ENCODE measurements at places on chromosomes 7 and 10.

DNA sequence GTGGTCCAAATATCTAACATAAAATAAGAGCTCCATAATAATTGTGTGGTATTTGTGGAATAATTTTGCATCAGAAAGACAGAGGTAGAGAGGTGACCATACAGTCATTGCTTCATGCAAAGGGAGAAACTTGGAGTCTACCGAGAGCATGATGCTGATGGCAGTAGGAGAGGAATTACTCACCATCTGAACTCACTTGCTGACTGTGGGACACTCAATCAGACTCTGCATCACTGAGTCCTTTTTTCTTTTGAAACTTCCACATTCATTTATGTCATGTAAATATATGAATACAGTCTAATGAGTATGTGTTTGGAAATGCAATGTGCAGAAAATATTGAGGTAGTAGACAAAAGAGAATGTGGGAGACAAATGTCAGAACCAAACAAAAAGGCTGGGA, 933.8 kb downstream of the REEP3 start:
- no peak overlapping the region for H3K4me3 ChIP-seq
- no peak overlapping the region for H3K27ac ChIP-seq
- DNase-seq = no peak
- no peaks in the 10 kb centered on the region for H3K4me1 ChIP-seq

DNA sequence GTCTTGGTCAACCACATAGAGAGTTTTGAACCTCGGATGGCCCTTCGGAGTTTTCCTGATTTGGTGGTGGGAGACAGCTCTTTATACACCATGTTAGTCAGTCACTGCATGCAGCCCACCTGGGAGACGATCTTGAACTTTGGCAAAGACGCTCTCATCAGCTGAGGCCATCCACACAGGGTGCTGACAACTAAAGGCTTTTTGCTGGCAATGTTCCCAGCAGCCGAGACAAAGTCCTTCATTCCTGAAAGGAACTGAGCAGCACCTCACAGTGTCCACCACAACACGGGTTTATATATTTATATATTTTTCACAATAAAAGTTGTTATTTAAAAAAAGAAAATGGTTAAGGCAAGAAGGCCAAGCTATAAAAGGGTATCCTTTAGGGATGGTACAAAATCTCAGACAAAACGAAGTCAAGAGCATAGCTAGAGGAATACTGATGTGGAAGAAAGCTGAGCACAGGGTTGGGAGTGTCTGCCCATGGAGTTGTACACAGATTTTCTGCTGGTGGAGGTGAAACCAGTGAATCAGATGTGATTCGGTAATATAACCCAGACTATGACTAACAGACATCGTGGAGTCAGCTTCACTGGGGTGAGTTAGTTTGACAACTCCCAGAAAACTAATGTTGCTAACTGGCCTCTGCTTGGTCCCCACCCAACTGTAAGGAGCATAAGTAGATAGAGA, 27.4 kb upstream of the CAPZA2 start:
- H3K4me3 ChIP-seq = no peak overlapping the region
- no peaks in the 10 kb centered on the region for H3K36me3 ChIP-seq
- no peak for DNase-seq

DNA sequence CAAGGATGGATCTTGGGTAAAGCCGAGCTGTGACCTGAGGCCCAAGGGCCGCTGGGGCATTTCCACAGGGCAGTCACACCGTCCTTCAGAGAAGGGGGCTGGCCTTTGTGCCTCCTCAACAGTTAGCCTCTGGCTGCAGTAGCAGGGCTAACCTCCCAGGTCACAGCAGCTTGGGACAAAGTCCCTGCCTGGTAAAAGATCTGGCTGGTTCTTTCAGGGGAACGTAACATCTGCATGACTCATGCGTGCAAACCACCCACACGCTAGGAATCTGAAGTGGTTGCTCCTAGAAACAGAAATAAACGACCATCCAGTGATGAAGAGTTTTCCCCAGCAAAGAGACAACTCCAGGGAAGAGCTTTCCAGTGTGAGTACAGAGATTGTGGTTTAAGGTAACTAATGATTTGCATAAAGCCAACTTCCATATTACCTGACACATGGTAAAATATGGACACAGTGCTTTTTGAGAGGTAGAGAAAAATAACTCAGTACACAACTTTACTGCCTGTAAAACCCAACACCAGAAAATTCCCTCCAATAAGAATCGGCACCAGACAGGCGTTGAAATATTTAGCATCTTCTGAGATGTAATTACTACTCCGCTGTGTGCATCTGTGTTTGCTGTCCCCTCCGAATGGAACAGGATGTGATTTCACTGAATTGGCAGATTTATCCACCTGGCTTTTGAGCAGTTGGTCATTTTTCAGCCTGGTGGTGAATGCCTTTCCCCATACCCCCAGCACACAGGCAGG, 84.9 kb upstream of the ADRB1 start:
- no peak for DNase-seq
- H3K36me3 ChIP-seq = peaks cover 7% of the 10 kb centered on the region

DNA sequence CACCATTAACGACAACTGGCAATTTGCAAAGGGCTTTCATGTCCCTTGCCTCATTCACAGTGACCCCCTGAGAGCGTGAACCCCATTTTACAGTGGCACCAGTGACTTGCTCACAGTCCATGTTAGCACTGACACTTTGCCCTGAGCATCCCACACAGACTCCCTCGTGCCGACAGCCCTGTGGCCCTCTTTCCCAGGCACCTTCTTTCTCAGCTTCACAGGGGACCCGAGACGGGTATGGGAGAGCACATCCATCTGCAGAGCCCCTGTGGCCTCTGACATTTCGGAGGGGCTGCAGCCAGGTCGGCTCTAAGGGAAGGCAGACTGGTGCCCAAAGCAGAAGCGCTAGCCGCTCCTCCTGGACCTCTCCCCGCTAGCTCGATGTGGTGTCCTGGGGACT, 10.8 kb downstream of the LOXL4 start:
- no peak for DNase-seq
- H3K27ac ChIP-seq = no peak overlapping the region
- no peaks in the 10 kb centered on the region for H3K27me3 ChIP-seq
- no peak overlapping the region for H3K4me3 ChIP-seq
- H3K36me3 ChIP-seq = peaks cover 14% of the 10 kb centered on the region
- H3K4me1 ChIP-seq = no peaks in the 10 kb centered on the region

DNA sequence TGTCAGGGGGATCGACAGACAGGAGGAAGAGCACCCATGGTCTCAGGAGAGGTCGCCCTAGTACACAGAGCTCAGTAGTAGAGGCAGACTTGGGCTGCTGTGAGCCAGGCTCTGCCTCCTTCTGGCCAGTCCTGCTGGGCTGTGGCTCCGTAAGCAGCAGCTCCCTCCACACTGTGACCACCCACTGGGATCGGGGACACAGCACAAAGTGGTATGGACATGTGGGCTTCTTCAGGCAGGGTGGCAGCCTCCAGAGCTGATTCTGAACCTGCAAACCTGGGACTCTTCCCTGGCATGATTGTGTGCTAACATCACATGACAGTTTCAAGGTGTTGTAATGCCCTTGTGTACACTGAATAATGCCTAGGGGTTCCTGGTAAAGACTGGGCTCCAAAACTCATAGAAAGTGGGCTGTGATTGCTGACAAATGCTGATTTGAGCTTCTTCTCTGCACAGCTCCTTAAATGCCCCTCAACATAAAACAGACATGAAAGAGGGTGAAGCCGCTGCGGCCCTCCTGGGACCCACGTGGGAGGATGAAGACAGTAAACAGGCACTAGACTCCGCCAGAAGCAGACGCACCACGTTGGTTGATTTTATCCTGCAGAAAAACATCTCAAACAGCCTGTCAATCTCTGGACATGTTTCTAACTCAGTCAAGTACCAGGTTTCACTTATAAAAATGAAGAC, 76.7 kb downstream of the GPR26 start:
- peaks cover 14% of the 10 kb centered on the region for H3K27me3 ChIP-seq
- no peak for DNase-seq
- no peak overlapping the region for H3K27ac ChIP-seq
- H3K4me3 ChIP-seq = no peak overlapping the region

GRCh38 chr7:129617178-129617577, 5.7 kb downstream of the NRF1 start:
- H3K27me3 ChIP-seq = no peaks in the 10 kb centered on the region
- peaks cover 63% of the 10 kb centered on the region for H3K4me1 ChIP-seq
- H3K36me3 ChIP-seq = no peaks in the 10 kb centered on the region
- no peak overlapping the region for H3K27ac ChIP-seq
- peak overlapping the region; percentile 10 for H3K4me3 ChIP-seq
- DNase-seq = no peak

DNA sequence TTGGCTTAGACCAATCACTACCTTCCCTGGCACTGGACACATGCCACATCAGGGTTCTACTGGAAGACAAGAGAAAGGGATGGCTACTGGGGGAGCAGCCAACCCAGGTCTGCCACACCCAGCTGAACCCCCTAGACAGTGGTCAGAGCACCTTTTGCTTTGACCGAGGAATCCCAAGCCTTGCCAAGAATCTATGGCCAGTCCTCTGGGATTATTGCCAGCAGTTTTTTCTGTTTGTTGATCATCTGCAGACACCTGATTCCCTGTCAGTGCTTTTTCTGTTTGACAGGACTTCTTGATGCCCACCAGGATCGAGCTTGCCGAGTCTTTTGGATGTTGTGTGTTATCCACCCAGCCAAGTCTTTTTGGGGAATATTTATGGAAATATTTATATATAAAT, 476.2 kb upstream of the GALNT17 start:
- H3K36me3 ChIP-seq = no peaks in the 10 kb centered on the region
- no peak overlapping the region for H3K4me3 ChIP-seq
- H3K27me3 ChIP-seq = no peaks in the 10 kb centered on the region
- no peak overlapping the region for H3K27ac ChIP-seq
- H3K4me1 ChIP-seq = peaks cover 8% of the 10 kb centered on the region

- no peaks in the 10 kb centered on the region for H3K27me3 ChIP-seq
- H3K27ac ChIP-seq = no peak overlapping the region
- H3K36me3 ChIP-seq = peaks cover 36% of the 10 kb centered on the region
- H3K4me1 ChIP-seq = peaks cover 17% of the 10 kb centered on the region
Observed at GRCh38 chr10:101671453-101671852, 23.5 kb downstream of the FBXW4 start.

- H3K36me3 ChIP-seq = no peaks in the 10 kb centered on the region
- no peak for DNase-seq
- no peaks in the 10 kb centered on the region for H3K4me1 ChIP-seq
Observed at GRCh38 chr7:81206217-81206616, 287.4 kb upstream of the SEMA3C start.
